Suppressor macrophage (primary cell): ENCODE measurements at places on chromosomes 6 and 20.
A peak's percentile ranks its signal among the peaks of the same experiment; 100 is the strongest.

DNA sequence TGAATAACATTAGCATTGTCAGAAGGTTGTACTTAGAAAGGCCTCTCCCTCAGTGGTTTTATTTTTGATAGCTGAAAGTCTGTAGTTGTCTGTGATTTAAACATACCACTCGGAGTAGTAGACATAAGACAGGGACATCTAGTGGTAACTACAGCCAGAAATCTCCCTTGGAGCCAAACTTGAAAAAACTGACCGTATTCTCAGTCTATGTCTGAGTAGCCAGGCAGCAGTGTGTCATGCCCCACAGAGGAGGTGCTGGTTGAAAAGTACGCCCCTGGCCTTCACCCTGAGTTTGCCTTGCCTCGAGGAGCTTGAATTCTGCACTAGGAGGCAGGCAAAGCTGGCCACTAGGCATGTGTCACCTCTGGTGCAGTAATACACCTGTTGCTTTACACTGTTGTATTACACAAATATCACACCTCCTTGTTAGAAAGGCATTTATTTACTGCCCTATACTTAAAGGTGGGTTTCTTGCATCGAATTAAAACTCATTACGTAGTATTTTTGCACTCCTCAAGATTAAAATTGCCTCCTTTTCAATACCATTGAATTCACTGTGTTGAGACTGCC is 20.8 kb downstream of the ZBTB2 start:
- DNase-seq, result no peak

DNA sequence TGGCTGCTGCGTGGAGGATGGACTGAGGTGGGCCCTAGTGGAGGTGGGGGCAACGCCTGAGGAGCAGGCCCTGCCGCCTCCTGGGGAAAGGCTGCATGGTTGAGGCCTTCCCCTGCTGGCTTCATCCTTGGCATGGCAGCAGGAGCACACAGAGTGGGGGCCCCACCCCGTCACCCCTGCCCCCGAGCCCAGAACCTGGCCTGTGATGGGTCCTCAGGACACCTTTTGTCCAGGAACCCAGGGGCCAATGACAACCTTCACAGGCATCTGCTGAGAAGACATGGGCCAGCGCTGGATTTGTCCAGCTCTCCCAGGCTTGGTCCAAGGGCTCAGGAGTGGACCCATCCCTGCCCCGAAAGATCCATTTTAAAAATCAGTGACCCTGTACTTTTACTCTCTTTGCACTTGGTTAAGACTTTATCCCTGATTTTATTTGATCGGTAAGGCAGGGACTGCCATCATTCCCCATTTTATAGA is 575 bp upstream of the SLC17A9 start:
- no peak for DNase-seq

DNA sequence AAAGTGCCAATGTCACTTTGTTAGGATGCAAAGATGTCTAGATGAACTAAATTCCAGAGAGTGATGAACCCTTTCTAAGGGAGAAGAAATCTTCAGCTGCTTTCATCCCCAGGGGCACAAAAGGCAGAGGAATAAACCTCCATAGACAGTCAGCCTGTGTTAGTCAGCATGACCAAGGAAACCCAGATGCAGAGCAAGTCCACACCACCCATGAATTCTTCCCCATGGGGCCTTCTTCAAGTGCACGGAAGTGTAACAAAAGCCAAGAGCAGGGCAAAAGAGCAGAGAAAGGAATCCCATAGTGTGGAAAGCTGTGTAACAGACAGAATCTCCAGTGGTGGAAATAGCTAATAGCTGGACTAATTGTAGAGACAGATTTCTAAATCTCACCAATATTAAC is 50.0 kb downstream of the DCDC2 start:
- DNase-seq, result no peak

GRCh38 chr20:41218466-41218865 is 81.1 kb downstream of the PLCG1 start:
- no peak for DNase-seq

DNA sequence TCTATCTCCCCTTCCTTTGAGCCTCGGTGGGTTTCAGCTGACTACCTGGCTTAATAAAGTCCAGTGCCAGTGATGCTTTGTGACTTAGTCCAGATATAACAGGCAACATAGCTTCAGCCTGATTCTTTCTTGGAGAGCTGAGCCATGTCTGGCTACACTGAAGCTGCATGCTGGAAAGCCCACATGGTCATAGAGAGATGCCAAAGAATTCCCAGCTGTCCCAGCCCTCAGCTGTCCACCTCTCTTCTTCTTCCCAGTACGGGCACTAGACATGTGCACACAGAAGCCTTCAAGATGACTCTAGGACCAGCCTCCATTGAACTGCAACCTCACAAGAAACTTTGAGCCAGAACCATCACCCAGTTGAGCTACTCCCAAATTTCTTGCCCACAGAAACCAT is 154.1 kb upstream of the MYLIP start:
- DNase-seq, result no peak

GRCh38 chr6:16277101-16277981 is 39.0 kb downstream of the GMPR start:
- DNase-seq, result peak; percentile 45

DNA sequence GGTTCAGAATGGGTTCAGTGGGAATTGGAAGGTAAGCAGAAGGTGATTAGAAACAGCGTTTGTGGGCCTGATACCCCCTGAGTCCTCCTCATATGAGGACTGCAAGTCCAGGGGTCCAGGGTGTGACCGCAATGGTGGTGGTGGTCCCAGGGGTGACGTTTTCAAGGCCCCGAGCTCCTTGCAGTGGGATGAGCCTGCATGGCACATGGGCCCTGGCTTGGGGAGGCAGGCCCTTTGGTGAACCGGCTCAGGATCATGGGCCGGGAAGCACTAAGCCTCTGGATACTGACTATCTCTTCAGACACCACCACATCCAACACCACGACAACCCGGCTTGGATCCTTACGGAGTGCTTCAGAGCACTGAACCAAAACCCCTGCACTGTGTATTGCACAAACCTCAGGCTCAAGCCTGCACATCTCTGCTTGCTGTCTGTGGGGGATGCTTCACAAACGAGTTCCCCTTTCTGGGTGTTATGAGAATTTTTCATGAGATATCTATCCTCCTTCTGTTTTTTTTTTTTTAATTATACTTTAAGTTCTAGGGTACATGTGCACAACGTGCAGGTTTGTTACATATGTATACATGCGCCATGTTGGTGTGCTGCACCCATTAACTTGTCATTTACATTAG is 67.9 kb downstream of the STK35 start:
- DNase-seq, result peak; percentile 11

- DNase-seq, result no peak
Observed at GRCh38 chr20:32792731-32793458, 26.9 kb upstream of the MAPRE1 start.

- no peak for DNase-seq
Observed at GRCh38 chr20:17857639-17858449, 110.8 kb downstream of the SNX5 start.

- no peak for DNase-seq
Observed at GRCh38 chr6:108872575-108872974, 24.4 kb downstream of the ARMC2 start.

GRCh38 chr6:126010040-126010439 is 23.7 kb downstream of the TRMT11 start:
- no peak for DNase-seq

DNA sequence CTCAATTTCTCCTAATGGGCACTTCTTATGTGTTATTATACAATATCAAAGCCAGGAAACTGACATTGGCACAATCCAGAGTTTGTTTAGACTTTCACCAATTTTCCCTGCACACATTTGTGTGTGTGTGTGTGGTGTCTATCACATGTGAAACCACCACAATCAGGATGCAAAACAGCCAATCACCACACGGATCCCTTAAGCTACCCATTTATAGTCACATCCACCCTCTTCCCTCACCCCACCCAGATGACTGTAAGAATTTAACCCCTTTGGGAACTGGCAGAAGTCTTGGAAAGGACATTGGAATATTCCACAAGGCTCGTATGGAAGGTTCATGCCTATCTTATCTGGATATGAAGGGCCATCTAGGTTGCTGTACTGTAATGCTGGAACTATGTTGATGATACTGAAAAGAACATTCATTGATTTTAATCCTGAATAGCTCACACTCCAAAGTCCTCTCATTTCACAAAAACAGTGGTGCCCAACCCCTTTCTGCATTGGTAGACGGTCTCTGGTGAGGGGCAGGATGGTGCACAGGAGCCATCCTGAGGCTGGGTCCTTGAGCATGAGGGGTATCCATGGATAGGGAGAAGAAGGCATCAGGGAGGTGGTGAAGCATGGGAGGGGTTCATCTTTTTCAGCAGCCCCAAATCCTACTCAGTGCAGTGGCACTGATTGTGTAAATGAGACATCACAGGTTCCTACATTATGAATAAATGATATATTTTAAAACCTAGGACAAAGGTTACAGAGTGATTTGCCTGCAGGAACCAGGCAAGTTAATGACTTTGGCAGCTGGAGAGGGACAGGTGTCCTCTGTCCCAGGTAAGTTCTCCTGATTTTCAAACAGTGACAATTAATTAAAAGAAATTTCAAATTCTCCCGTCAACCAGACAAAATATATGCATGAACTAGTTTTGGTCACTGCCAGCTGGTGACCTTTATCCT is 12.1 kb upstream of the CTCFL start:
- no peak for DNase-seq

DNA sequence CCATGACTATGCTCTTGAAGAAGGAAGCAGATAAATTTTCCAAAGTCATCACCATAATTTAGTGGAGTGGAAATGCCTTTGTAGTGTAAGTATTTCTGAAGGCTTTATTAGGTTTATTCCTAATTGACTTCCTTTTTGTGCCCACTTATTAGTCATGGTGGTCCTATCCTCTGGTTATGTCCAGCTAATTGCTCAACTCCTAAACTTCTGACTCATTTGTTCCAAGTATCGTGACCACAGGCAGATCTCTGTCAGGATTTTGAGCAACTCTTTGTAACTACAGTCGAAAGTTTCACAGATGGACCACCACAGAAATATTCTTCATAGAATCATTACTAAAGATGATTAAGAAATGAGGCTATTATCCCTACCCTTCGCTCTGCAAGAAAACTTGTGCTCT is 315.6 kb upstream of the PTCHD4 start:
- no peak for DNase-seq

DNA sequence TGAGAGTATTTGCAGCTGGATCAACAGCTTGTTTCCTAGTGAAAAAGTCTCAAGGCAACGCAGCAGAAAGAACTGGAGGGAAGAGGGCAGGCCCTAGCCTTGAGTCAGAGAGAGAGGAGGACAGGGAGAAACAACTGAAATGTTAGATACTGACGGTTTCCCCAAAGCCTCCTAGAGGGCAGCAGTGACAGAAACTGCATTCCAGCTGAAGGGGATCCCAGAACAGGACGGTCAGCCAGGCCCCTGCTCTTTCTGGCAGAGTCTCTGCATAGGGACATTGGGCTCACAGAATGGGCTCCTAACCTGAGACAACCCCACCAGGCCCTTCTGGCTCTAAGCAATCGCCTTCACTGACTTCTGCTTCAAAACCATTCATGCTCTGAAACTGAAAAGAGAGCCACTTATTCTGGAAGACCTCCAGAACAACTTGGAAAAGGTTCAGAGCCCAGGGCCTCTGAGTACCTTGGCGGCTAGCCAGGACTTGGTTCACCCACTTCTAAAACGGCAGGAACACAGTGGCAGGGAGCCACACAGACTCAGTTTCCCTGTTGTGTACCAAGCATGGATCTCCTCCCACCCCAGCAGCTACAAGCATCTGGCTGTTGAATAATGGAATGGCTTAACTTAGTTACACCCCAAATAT is 72.9 kb downstream of the PSMB1 start:
- no peak for DNase-seq

DNA sequence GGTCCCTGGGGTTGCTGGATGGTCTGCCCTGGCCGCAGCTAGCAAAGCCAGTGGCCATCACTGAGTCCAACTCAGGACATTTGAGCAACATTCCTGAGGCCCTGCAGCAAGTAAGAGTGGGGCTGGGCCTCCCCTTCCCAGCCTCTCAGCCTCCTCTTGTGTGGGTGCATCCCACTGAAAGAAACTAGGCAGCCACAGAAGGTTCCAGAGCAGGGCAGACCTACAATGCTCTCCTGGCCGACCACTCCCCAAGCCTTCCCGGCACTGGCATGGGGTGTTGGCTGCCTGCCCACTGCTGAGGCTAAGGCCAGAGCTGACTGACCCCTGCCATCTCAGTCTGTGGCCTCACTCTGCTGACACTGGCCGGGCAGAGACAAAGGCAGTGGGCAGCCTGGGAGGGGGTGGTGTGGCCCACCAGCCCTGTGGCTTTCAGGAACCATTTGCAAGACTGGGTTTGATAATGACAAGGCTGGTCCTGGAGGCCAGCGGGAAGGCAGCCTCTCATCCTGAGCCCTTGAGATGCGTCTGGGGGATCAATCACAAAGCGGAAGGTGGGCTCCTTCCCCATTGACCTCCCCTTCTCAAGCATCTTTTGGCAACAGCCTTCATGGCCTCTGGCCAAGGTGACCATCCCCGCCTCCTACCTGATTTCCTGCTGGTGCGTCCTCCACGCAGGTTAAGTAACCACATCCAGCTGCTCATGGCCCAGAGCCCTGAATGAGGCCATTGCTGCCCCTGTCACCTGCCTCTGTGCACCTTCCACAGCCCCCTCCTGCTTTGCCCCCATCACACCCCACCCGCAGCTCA is 9.6 kb downstream of the DLGAP4 start:
- DNase-seq, result no peak

DNA sequence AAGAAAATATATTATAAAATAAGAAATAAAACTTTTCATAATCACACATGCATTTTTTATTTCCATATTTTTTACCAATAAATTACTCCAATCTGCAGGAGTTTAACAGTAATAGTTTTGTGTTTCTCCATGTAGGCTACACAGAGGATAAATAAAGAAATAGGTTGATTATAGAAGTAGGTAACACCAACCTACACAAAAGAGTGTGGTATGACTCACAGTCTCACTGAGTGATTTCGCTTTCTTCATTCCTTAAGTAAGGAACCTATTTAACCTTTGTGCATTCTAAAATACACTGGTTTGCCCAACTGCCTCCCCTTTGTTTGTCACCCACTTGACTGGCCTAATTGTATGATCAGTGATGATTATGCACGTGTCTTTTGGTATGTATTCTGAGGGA is 244.2 kb upstream of the RIMS1 start:
- no peak for DNase-seq

DNA sequence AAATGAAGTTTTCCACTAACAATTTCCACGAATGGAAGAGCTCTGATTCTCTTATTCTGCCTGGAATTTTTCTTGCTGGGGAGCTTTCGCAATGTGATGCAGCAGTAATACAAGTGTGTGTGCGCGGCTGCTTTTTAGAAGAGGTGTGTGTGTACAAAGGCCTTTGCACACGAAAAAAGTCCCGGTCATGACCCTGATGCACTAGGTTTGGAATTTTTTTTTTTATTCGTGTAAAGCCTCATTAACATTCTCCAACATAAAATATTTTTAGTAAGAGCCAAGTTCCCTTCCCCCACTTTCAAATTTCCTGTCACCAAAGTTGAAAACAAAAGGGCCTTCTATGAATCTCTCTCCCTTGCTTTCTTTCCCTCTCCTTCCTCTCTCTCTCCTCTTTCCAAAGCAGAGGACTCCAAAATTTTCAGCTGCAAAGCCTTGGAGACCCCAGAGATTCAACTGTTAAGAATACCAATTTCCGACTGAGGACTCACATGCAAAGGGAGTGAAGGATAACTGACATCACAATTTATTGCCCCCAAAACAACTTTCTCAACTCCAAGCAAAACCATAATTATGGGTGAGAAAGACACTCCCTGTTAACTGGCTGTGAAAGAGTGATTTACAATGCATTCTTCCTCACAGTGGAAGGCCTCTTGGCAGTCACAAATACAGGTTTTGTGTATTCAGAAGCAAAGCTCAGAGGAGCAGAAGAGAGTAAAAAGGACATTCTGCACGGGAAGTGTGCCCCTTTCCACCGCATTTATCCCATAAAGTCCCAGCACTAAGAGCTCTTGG is 421.2 kb upstream of the JARID2 start:
- no peak for DNase-seq

GRCh38 chr6:117449549-117450439 is 24.1 kb upstream of the ROS1 start:
- DNase-seq, result peak; percentile 72

- DNase-seq, result no peak
Observed at GRCh38 chr6:25695671-25696070, 43.7 kb downstream of the SCGN start.
